ENCODE measurements at places on chromosomes 4 and X.

DNA sequence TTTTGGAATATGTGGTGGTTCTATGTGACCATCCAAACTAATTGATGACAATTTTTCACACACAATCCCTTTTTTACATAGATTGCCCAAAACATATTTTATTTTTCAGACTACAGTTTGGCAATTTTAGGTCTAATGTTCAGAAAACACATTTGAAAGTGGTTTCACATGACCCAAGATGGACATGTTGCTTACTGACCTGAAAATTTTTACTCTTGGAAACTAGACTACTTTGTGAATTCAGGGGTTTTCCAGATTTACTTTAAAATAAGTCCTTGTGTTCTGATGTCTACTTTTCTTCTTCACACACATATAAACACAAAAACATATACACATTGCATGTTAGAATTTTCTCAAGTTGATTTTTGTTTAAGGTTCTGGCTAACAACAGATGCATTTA is 79.5 kb downstream of the HMGB2 start:
- DNase-seq = no peak

GRCh38 chr4:84669201-84669600 is 86.3 kb downstream of the CDS1 start:
- no peak for DNase-seq

- peak; percentile 12 for DNase-seq
Measured at GRCh38 chr4:14087459-14087858, 459.9 kb upstream of the BOD1L1 start.

DNA sequence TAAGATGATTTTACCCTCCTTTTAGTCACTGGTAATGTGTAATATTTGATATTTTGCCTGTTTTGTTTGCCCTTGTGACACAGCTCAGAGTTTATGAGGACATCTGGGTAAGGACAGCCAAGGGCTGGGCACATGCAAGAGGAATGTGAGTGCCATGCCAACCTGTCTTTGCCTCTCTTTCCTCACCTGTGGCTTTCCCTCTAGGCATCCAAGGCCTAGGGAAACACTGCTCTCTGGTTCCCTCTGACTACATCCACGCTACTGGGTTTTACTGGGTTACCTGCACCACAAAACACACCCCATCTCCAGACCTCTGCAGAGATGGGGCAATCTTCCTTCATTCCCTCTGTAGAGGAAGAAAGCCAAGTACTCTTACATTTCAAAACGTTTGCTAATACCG is 7.7 kb downstream of the HPGDS start:
- no peak for DNase-seq

DNA sequence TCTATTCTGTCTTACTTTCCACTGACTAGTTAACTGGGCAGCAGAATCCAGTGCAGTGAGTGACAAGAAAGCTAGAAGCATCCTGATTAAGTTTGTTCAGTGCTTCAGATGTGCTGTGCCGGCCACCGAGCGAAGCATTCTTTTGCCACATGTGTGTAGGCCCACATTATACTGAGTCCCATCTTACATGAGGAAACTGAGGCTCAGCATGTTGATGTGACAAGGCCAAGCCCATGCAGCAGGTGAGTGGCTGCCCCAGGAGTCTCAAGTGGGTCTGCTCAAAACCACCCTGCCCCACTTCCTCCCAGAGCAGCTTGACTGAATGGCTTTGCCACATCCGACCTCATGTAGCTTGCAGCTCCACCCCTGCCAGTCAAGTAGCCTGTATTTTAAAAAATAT is 50.5 kb downstream of the RHOH start:
- DNase-seq = no peak

DNA sequence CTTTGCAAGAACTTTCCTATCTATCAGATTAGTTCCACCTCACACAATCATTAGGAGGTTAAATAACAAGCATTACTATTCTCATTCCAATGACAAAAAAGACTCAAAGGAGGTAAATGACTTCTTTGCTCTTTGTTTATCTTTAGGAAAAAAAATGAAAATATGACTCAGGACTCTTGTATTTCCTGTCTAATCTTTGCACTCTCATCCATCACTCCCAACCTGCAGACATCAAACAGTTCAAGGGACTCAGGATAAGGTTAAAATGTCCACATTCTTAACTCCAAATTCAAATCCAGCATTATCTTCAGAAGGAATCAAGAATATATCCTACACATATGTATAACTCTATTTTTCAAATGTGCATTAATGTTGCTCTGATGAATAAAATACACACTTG is 139.6 kb downstream of the UNC5C start:
- no peak for DNase-seq

GRCh38 chrX:13898083-13898482 is 81.2 kb upstream of the GPM6B start:
- no peak for DNase-seq

DNA sequence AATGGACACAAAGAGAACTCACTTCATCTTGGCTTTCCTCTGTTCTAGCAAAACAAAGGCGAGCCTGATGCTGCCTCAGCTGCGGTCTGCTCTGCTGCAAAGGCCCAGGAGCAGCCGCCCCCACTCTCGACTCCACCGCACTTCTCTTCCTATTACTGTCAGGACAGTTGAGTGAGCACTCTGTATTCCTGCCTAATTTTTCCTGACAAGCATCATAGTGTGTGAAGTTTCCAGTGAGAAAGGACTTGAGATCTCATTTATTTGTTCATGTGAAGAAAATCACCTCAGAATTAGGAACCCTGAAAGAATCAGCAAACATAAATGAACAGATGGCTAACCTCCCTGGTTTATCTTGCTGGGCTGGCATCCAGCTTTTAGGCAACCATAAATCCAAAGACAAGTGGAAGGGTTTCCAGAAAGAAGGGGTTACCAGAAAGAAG is 15.6 kb downstream of the SCARB2 start:
- DNase-seq = no peak

DNA sequence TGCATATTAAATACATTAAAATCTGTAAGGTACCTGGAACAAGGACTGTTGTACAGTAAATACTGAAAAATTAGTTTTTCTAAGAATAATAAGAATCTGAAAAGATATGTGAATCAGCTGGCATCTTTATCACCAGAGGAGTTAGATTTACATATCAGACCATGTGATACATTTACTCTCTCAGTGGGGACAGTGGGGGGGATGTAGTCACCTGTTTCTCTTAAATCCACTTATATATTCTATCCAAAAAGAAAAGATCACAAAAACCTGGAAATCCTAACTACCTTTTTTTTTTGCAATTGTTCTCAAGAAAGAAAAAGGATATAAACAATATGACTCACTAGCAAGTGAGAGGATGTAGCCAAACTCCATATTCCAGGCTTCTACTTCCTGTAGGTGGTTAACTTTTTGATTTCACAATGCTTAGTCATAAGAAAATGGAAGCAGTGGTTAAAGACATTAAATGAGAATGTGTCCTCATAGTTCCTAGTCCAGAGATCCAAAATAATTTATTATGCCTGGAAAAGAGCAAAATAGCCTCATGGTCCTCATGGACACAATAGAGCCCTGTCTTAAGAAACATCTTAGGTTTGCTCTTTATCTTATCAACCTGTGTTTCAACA is 22.5 kb upstream of the MYOZ2 start:
- DNase-seq = no peak

DNA sequence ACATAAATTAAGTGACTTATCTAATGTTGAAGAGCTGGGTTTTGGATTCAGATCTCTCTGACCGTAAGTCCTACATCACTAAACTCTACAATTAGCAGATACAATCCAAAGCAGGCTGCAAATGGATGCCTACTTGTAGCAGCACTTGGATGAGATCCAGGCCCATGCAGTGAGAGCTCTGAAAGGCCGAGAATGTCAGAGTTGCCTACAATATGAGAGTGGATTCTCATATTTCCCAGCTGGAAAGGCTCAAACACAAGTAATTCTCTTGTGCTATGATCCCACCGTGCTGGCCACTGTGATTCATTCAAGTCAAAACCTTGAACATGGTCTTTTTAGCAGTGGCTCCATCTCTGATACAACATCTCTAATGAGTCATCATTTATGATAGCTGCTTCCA is 125.4 kb upstream of the CHRDL1 start:
- DNase-seq = no peak

GRCh38 chr4:77699731-77700210 is 94.2 kb downstream of the CXCL13 start:
- DNase-seq = no peak

DNA sequence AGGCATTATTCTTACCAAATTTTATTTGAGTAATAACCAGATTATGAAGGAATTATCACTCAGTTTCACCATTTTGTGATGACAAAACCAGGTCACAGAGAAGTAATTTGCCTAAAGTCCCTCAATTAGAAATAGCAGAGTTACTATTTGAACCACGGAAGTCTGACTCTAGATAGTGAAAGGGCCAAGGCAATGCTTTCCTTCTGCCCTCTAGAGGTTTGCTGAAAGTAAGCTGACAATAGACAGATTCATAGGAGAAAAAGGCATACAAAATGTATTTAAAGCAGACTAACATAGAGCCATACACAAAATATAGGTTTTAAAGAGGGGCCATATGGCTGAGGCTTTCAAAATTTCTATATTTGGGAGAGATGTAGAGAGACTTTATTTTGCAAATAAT is 43.1 kb downstream of the CXXC4 start:
- DNase-seq = no peak

GRCh38 chr4:17475481-17475880 is 36.4 kb downstream of the QDPR start:
- DNase-seq = no peak

- DNase-seq = no peak
Measured at GRCh38 chr4:38170338-38171169, 210.4 kb downstream of the PTTG2 start.

DNA sequence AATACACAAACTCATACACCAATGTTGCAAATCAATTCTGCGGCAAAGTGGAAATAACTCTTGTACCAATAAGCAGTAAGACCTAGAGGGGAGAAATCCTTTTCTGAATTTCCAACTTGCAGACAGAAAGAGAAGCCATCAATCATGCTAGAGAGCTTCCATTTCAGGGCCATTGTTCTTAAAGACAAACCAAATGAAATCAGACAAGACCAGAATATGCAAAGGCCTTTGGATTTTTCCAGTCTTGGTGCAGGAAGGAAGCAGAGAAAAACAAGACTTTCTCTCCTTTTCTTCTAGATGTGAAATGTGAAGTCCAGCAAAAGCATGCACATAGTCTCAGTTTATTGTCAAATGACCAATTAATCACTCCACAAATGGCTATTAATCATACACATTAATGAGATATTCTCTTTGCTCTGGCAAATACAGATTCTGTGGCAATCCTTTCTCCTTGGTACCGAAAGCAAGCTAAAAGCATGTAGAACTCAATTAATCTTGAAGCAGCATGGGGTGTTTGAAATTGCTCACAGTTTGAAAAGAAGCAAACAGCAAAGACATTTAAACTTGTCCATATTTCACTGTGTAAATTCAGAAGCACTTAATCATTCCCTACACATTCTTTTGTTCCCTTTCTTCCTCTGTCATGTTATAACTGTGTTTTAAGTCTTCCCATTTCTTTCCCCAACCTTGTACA is 466.1 kb downstream of the GPAT3 start:
- DNase-seq = no peak

GRCh38 chr4:70945452-70946055 is 43.4 kb downstream of the MOB1B start:
- DNase-seq = no peak

DNA sequence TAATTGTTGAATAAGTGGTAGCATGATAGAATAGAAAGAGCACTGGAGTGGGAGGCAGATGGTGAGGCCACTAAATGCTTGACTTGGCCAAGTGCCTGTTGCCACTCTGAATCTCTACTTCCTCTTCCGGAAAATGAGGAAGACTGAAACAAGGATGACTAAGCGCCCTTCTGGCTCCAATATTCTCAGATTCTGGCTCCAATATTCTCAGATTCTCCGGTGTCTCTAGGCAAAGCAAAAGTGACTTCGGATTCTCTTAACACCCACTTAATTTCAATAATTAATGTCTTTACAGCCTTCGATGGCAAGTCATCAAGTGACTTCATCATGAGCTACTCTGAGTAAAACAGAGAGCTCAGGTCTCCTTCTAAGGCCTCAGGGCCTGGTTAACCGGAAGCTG is 402.2 kb upstream of the FGF13 start:
- DNase-seq = no peak

- DNase-seq = no peak
Measured at GRCh38 chrX:155563099-155563498, 49.7 kb downstream of the TMLHE start.

DNA sequence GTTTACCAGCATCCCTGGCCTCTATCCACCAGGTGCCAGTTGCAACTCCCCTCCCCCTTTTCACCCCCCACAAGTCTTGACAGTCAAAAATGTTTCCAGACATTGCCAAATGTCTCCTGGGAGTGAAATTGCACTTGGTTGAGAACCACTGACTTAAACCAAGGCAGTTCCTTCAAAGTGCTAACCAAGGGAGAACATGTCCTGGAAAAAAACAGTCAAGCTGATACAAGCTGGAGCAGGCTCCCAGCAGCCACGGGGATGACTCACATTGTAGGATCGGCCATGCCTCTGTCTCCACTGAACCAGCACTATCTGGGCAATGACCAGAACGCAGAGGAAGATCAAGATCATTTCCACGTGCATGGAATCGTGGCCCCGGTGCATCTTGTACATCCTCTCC is 11.4 kb downstream of the RNF175 start:
- DNase-seq = no peak

GRCh38 chr4:156073976-156074375 is 120.3 kb upstream of the CTSO start:
- DNase-seq = no peak

GRCh38 chr4:168408620-168409019 is 71.7 kb downstream of the DDX60L start:
- no peak for DNase-seq

DNA sequence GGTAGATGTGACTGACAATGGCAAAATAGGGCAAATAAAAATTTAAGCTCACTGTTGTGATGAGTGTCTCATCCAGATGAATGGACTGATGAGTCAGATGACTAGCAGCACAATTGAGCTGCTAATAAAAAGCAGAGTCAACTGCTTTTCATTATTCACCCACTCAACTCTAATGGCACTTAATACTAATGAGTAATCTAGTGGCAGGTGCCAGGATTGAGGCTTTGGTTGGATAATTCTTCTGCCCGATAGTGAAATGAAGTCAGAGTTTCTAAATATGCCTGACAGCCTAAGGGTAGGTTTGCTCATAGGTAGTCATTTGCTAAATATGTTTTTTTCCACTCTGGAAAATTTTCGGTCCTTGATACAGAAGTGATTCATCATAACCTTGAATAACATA is 10.4 kb downstream of the OGT start:
- no peak for DNase-seq

DNA sequence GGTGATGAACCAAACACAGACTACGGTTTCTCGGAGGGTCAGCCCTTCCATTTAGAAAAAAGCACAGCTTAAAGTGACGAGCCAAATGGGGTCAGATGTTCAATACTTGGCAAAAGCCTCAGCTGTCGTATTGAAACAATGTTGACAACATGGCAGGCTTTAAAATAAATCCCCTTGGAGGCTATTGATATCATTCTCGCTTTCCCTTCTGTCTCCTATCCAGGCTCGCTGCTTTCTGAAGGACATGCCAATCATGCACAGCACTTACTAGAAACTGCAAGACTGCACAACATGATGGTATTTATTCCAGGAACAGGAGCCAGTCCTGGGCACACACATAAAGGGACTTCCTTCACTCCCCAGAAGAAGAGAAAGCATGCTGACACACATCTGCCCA is 137.9 kb downstream of the SLC7A11 start:
- no peak for DNase-seq

GRCh38 chr4:150206954-150207353 is 128.7 kb downstream of the DCLK2 start:
- no peak for DNase-seq

All from GM12864 (cell line).